Activated gamma-delta T cell treated with anti-CD3 and anti-CD28 coated beads, Interleukin-2, amount 50 U/mL, for 16 hours (primary cell): ENCODE measurements at places on chromosomes 6 and 20.

DNA sequence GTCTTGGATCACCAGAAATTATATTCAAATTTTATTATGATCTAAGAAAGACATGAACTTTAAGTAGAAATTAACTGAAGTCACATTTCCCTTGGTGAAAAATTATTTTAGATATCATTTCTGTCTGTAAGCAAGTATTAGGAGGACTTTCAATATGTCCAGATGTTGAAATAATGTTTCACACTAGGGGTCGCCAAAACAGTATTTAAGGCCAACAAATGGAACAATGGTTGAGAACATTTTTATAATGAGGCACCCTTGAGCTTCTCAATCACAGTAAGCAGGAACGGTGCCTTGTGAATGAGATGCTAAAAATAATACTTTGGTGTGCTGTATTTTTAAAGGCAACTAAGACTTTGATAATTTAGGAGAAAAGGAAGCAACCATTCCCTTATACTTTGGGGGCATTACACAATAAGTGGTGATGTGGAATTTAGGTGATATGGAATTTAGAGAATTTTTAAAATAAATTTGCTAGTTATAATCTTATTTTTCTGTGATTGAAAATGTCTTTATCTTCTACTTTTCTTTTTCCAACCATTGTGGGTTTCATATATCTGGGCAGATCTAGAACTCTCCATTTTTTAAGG lies 9.6 kb upstream of the SF3B5 start:
- peak; percentile 18 for DNase-seq

- DNase-seq: no peak
Measured at GRCh38 chr6:15513131-15513771, 149.6 kb downstream of the DTNBP1 start.

- no peak for DNase-seq
Measured at GRCh38 chr6:142700671-142701312, 244.2 kb downstream of the HIVEP2 start.

GRCh38 chr6:170471491-170471890 lies 81.6 kb downstream of the PSMB1 start:
- DNase-seq: no peak

GRCh38 chr6:119802464-119802863 lies 452.9 kb upstream of the MAN1A1 start:
- no peak for DNase-seq
